ENCODE measurements at places on chromosomes 6 and 20.

DNA sequence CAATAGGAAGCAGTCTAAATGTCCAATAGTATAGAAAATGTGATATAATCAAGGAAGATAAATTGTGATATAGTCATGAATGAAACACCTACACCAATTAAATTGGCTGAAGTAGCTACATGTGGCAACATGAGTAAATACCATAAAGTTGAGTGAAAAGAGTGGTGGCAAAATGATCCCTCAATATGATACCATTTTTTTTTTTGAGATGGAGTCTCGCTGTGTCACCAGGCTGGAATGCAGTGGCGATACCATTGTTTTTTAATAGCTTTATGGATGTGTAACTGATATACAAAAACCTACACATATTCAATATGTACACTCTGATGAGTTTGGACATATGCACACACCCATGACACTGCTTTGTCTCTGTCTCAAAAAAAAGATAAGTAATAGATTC is 20.9 kb upstream of the ILRUN start:
- DNase-seq = no peak

DNA sequence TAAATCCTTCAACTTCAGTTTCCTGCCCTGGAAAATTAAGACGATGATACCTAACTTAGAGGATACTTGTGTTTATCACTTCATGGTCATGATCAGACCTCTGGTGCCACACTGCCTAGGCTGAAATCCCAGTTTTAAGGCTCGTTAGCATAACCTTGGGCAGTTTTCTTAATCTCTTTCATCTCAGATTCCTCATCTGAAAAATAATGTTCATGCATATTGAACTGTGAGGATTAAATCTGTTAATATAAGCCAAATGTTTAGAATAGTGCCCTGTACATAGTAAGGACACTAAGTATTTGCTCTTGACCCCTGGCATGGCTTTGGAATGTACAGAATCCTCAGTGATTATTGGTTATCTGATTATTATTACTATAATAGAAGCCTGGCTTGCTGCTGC is 79.7 kb downstream of the OGFRL1 start:
- no peak for DNase-seq

DNA sequence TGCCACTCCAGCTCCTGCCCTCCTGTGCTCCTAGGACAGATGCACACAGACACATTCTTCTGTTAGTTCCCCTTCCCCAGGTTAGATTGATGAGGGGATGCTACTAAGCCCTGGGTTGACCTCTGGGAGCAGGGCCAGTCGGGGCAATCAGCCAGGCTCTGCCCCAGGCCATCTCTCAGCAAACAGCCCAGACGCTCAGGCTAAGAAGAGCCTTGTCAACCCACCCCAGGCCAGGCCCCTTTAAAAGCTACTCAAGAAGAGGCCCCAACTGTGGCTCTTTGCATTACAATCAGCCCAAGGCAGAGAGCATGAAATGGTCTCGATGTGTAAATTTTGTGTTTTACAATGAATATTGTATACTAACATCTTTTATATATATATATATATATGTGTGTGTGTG is 107.4 kb downstream of the TFAP2A start:
- no peak for DNase-seq

GRCh38 chr20:53284696-53285095 is 308.9 kb downstream of the ZNF217 start:
- DNase-seq = no peak

GRCh38 chr6:68575765-68576439 is 59.2 kb upstream of the ADGRB3 start:
- DNase-seq = no peak

DNA sequence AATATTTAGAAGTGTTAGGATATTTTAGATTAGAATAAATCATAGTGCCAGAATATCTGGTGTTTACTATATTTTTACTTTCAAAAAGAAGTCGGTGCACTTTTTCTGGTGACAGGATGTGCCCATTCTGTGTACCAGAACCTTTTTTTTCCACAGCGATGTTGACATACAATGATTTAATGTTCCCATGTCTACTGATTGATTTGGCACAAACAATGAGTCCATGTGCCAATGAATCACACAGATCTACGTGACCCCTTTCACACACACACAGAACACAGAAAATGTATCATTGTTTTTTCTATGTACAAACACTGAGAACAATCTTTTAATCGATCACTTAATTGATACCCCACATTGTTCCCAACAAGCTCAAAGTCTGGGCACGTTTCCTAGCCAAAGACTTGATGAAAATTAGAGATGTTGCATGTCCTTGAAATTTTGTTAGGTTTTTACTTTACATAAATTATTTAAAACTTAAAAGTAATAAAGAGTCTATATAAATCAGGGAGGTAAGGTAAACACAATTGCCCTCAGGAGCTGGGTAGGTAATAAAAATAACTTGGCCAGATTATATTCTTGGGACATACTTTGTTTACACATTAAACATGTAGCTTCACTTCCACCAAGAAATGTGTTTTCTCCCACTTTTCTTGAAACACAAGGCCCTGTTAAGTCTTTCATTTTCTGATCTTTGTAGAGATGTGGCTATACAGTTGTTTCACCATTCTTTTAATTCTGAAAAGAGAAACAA is 36.4 kb upstream of the SOX4 start:
- no peak for DNase-seq

DNA sequence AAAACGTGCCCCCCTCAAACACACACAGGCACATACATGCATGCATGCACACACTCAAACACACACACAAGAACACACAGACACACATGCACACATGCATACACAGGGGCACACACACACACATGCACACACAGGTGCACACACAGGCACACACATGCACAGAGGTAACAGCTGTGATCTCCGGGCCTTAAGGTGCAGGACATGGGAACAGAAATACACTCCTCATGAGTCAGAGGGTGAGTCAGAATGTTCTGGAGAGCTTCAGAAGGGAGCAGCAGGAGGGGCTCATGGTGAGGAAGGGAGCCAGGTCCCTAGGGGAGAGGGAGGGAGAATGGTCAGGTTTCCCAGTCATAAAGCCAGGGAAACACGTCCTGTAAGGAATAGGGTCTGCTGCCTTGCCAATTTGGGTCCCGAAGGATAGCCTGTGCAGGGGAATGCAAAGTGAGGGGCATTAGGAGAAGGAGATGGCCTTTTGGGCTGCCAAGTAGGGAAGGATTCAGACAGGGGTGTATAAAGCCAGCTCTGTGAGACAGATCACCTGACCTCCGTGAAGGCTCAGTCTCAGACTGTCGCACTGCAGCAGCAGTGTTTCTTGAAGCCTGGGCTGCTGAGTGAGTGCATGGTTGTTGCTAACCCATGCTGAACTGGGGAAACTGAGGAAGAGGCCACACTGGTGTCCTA is 123.9 kb downstream of the MAFB start:
- DNase-seq = no peak

- no peak for DNase-seq
Observed at GRCh38 chr6:144661116-144661806, 376.1 kb downstream of the UTRN start.

- no peak for DNase-seq
Observed at GRCh38 chr20:14643556-14643955, 306.1 kb upstream of the FLRT3 start.

GRCh38 chr6:33896391-33897188 is 92.8 kb upstream of the MLN start:
- DNase-seq = no peak

DNA sequence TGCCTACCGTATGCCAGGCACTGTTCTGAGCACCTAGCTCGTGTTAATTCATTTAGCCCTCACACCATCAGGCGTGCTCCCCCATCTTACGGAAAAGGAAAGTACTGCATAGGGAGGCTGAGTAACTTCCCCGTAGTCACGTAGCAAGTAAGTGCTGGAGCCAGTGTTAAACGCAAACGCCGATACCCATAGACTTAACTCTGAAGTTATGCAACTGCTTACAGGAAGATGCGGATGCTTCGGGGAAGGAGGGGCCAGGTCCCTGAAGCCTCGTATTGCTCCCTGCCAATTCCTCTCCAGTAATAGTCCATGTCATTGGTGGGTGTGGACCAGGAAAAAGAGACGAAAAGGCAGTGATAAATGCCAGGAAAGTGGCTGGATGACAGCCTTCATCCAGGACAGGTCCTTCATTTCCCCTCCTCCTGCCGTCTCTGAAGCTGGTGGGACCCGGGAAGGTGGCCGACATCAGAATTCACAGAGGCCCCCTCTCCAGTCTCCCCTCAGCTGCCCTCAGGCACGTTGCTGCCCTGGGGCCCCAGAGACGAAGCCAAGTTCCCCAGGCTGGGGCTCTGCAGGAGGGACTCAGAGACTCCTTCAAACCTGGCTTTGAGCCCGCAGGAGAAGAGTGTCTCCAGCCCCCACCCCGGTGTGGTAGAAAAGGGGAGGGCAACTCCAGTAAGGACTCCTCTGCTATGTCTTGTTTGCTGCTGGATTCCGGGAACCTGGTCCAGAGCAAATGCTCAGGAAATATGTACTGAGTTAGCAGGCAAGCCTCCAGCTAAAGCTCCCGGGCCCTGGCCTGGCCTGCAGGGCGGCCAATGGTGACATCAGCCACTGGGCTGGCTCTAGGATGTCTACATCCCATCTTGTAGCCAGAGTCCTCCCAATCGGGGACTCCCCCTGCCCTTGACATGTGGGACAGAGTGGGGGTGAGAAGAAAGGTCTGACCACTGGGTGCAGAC is 37.8 kb downstream of the RAB44 start:
- no peak for DNase-seq

- DNase-seq = no peak
Observed at GRCh38 chr6:166375013-166375412, 7.7 kb downstream of the MPC1 start.

DNA sequence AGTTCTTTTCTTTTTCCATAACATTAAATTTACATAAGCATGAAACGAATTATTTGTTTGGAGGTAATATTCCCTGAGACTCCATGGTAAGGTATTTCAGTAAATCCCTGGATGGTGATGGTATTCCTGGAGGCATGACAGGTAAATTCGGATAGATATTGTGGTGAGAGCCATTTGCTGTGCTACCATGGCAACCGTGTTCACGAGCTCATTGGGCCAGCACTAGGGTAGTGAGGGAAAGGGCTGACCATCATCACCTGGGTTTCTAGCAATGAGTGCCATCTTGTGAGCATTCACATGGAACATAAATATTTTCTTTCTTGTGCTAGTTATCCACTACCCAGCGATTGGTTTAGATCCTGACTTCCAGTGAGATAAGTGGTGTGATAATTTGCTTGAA is 51.9 kb upstream of the GNRH2 start:
- DNase-seq = no peak

- no peak for DNase-seq
Observed at GRCh38 chr6:162644153-162644552, 83.4 kb downstream of the PRKN start.

DNA sequence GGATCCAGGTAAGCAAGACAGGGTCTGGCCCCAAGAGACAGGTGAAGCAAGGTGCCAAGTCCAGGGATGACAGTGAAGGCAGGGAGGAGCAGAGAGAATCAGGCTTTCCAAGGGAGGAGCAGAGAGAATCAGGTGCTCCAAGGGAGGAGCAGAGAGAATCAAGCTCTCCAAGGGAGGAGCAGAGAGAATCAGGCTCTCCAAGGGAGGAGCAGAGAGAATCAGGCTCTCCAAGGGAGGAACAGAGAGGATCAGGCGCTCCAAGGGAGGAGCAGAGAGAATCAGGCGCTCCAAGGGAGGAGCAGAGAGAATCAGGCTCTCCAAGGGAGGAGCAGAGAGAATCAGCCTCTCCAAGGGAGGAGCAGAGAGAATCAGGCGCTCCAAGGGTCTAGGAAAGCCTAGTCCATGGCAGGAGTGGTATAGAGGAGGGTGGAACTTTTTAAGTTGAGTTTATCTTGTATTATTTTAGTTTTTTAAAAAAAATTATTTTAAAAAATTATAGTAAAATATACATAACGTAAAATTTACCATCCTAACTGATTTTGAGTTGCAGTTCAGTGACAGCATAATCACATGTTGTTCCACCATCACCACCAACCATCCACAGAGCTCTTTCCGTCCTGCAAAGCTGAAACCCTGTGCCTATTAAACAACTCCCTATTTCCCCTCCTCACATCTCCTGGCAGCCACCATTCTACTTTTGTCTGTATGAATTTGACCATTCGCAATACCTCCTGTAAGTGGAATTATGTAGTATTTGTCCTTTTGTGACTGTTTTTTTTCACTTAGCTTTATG is 64.1 kb downstream of the SASH1 start:
- no peak for DNase-seq

GRCh38 chr20:50541606-50542041 is 31.4 kb downstream of the PTPN1 start:
- DNase-seq = no peak

DNA sequence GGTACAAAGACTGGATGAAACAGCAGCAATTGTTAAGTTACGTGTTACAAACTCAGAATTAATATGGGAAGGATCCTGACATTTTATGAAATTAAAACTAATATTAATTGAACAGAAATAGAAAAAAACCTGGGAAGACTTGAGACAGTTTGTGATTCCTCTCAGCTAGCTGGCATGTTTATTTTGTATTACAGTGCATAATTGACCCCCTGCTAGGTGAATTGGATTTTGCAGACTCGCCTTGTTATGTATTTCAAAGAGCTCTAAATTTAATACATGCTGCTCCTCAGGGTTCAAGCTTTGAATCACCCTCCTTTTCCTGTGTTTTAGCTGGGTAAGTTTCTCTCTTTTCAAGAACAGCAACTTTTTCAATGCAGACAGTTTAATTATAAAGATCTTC is 339.4 kb downstream of the PLCB1 start:
- DNase-seq = no peak

- no peak for DNase-seq
Observed at GRCh38 chr6:117776441-117776840, 101.2 kb downstream of the NUS1 start.

GRCh38 chr6:48978016-48978415 is 485.0 kb downstream of the MMUT start:
- no peak for DNase-seq

- no peak for DNase-seq
Observed at GRCh38 chr6:52416629-52417151, 3.5 kb upstream of the EFHC1 start.

DNA sequence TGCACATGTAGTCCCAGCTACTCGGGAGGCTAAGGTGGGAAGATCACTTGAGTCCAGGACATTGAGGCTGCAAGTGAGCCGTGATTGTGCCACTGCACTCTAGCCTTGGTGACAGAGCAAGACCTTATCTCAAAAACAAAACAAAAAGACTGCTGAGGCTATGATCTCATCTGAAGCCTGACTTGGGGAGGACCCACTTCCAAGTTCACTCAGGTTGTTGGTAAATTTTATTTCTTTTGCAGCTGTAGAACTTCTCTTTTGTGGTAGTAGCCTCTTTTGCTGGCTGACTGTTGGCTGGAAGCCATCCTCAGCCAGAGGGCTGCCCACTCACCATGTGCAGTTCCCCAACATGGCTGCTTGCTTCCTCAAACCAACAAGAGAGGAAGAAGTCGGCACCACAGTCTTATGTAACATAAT is 36.8 kb upstream of the ME1 start:
- no peak for DNase-seq

- DNase-seq = no peak
Observed at GRCh38 chr20:44542890-44543289, 21.0 kb upstream of the SERINC3 start.

GRCh38 chr6:21752054-21752811 is 158.7 kb downstream of the SOX4 start:
- no peak for DNase-seq

GRCh38 chr20:15060265-15061060 is 723.1 kb upstream of the FLRT3 start:
- no peak for DNase-seq

Measured in activated T-cell treated with anti-CD3 and anti-CD28 coated beads for 1 hour (primary cell).